ENCODE measurements at places on chromosomes 3 and 15.

DNA sequence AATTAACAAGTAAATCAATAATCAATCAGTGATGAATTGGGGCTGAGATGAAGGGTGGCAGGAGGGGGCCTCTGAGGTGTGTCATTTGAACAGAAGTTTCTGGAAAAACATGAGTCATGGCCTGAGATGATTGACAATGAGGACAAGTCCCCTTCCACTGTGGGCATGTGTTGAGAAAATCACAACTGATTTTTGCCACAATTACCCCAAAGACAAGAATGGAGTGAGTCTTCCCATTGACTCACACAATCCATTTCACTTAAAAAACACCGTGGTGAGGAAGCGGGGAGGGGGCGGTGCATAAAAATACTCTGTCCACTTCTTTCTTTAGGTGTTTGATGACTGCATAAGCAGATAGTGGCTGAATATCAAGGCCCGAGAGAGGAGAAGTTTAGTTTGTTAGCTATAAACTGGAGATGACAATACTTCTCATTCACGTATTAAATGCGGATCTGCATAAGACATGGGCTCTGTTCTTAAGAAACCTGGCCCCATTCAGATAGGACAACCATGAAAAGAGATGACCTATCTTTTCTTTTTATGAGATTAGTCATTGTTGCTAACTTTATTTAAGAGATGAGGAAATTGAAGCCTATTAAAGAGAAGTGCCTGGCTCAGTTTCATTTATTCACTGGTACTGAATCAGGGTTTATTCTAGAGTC lies 34.7 kb downstream of the SHC4 start:
- DNase-seq, result no peak

DNA sequence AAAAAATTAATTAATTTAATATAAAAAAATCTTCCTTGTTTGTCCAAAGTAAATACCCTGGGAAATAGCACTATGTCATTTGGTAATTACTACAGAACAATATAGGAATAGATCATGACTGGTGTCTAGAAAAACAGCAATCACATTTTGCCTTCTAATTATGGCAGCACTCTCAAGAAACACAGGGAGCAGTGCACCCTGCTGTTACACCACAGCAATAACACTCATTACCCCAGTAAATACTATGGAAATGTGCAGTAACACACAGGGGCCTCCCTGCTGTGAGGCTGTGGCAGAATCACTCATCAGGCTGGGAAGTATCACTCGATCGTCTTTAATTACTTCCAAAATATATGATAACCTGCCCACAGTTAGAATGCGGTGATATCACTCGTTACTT lies 646.0 kb downstream of the TUSC7 start:
- peak; percentile 35 for DNase-seq

- DNase-seq, result no peak
Measured at GRCh38 chr3:42265059-42265991, 660 bp downstream of the CCK start.

DNA sequence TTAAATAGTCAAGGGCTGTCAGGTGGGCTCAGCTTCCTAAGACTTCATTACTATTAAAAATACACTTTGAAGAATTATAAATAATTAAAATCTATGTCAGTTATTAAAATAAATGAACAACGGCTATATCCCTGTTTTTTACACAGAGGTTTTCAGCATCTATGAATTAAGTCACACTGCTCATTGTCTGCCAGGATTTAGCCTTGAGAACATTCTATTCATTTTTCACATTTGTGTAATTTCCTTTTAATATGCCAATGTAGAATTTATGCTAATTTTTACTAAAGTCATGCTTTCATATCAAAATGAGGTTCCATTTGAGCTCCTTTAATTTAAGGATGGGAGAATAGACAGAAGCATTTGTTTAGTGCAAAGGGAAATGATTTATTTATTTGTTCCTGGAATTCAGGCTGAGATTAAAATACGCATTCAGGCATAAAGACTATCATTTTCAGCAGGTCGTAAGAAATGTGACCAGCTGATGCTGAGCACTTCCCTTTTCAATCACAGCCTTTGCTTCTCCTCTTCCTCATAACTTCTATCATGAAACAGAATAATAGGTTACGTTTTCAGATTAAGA lies 345.1 kb downstream of the MFSD1 start:
- no peak for DNase-seq

DNA sequence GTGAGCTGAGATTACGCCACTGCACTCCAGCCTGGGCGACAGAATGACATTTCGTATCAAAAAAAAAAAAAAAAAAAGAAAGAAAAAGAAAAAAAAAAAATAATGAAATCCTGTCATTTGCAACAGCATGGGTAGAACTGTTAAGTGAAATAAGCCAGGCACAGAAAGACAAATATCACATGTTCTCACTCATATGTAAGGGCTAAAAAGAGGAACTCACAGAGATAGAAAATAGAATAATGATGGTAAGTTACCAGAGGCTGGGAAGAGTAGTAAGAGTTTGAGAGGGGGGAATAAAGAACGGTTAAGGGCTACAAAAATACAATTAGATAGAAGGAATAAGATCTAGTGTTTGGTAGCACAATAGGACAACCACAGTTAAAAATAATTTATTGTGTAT lies 19.7 kb downstream of the DENND6A start:
- DNase-seq, result no peak

DNA sequence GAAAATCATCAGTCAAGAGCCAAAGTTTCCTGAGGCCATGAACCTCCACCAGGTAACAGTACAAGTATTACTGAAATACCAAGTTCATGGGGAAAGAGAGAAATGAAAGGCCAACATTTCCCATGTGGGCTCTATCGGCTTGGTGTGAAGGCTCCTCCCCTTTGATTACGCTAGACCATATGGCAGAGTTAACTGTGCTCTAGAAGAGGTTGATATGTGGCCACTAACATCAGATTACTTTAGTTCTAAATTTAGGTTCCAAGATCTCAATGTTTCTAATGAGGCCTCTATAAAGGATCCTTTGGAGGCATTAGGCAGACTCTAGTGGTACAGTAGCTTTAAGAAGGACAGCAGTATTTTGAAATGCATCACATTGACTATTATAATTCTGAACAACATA lies 127.1 kb downstream of the SEMA6D start:
- no peak for DNase-seq

- DNase-seq, result no peak
Measured at GRCh38 chr15:101122806-101123205, 129.0 kb downstream of the CHSY1 start.

- DNase-seq, result no peak
Measured at GRCh38 chr15:28096411-28096669, 2.8 kb downstream of the OCA2 start.

- DNase-seq, result no peak
Measured at GRCh38 chr3:152079980-152080379, 188.7 kb upstream of the MBNL1 start.

- DNase-seq, result no peak
Measured at GRCh38 chr3:43028001-43028400, 48.9 kb downstream of the GASK1A start.
